ENCODE measurements at places on chromosomes 5 and 9.

DNA sequence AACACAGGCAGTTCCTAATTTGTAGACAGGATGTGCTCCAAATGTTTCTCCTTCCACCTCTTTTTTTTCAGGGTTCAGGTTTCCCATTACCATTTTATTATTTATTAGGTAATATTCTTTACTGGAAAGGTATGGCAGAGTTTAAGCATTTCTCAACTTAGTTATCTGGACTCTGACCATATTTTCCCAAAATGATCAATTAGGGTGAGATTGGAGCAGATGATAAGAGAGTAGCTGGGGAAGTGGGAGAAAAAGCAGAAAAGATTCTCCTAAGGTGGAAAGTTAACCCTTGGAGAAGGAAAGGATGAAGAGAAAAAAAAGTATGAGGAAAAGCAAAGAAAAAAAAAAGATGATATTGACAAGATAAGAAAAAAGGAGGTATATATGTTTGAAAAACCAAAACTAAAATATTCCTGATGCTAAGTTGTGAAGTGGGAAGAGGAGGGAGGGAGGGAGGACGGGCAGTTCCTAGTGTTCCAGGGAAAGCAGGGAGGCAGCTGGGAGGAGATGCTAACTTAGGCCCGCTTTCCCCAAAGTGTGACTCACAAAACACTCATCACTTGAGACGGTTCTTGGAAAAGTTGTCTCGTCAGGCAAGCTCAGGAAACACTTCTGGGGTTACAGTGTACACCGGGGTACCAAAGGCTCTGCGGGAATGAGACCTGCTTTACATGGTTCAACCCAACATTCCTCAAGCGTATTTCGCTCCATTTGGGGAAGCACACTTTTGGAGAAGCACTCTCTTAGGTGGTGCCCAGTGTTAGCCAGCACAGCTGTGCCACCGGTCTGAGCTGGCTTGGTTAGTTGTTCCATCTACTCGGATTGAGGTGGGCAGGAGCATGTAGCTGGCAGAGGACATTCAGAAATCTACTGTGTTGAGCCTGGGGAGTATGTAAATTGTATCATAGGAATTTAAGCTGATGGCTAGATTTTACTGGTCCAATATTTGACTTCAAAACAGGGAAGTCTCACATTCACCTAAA, 35.1 kb downstream of the B4GALT1 start:
- DNase-seq, result no peak

GRCh38 chr5:76513476-76513875, 109.7 kb downstream of the F2RL2 start:
- DNase-seq, result no peak

DNA sequence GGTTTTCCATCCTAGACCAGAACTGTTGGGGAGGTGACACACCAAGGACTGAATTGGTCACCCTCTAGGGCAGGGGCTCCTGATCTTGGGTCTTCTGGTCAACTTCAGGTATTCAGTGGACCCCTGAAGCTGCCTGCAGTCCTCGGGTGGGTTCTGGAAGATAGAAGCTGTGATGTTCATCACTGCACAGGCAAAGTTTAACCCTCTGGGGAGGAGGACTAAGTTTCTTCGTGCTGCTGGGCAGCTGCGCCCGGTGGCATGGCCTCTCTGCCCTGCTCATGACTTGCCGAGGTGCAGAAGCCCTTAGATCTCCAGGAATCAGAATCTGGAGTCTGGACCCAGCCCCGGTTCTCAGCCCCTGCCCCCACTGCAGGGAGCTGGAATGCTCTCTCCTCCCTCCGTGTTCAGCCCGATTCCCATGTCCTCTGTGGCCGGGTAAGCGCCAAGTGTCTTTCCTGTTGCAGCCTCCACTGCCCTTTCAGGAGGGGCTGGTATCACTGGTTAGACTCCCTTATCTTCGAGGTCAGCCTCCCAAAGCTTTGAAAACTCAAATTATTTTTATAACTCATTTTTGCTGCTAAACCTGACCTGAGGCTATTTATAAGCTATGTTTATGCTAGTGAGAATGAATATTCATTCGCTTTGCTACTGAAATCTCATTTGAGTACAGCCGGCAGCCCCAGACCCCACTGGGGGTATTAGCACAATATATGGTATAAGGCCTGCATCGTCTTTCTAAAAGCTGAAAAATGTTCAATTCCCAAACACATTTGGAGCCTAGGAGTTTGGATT, 1.7 kb downstream of the LAMC3 start:
- DNase-seq, result no peak

- DNase-seq, result no peak
Measured at GRCh38 chr5:173680660-173681242, 64.3 kb upstream of the BOD1 start.

- no peak for DNase-seq
Measured at GRCh38 chr5:139646912-139647505, 1.1 kb upstream of the CXXC5 start.

Measured in NCI-H446 treated with DMSO at 0.1 percent for 48 hours (cell line).